SK-N-SH treated with all-trans-retinoic acid at 6 μM for 48 hours (cell line): ENCODE measurements at places on chromosomes 7 and 10.

GRCh38 chr7:70500261-70500660 lies 631.7 kb upstream of the GALNT17 start:
- no peak for ATAC-seq

GRCh38 chr7:2530071-2530987 lies 10.8 kb downstream of the LFNG start:
- peak; percentile 1; the same call in 2 of the 3 replicates for ATAC-seq

DNA sequence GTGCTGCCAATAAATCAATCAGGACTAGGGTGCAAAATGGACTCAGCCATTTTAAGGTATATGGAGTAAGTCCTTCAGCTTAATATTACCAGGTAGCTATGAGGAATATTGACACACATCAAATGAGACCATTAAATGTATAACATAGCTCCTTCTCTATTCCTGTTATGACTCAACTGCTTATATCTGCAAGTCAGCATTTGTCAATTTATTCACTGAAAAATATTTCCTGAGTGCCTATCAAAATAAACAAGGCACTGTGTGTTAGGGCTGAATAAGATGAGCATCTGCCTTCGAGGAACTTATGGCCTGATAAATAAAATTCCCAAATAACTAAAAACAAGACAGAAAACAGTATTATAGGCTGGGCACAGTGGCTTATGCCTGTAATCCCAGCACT lies 113.8 kb downstream of the CDK6 start:
- no peak for ATAC-seq

DNA sequence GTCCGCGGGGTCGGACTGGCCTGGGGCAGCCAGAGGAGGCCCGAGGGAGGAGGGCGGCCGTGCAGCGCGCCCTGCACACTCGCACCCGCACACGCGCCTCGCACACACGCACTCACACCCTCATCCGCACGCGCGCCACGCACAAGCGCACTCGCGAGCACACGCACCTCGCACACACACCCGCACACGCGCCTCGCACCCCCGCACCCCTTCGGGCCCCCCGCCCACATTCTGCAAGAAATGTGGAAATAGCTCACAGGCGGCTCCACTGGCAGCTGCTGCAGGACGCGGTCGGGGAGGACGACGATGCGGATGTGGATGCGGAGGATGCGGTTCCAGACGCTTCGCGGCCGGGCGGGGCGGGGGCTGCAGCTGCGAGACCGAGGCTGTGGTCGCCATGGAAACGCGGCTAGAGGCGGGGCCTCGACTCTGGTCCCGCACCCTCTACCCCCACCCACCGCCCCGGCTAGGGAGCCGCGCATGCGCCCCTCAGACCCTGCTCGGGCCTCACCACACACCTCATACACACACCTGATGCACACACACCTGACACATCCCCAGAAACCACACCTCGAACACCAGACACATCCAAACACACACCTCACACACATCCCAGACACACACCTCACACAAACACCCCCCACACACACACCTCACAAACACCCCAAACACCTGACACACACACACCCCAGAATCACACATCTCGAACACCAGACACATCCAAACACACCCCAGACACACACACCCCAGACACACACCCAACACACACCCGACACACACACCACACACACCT lies at the start of gene CALY:
Gene CALY (minus strand): TSS at position 320 of the 793 bp plus-strand sequence. CDS start 7,907 bp downstream, outside the sequence.
- 0 out of 3 replicates have a peak, but pooled peaks have one; percentile 11 for ATAC-seq

DNA sequence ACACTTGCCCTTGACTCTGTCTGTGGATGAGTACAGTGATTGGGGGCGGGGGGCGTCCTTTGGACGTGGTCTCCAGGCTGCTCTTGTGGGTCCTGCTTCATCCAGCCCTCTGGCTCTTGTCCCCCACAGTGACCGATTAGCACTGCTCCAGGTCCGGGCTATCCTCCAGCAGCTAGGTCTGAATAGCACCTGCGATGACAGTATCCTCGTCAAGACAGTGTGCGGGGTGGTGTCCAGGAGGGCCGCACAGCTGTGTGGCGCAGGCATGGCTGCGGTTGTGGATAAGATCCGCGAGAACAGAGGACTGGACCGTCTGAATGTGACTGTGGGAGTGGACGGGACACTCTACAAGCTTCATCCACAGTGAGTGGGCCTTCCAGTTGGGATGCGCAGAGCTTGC lies 18.3 kb downstream of the TACR2 start:
- peak; percentile 52; the same call in 2 of the 3 replicates for ATAC-seq

DNA sequence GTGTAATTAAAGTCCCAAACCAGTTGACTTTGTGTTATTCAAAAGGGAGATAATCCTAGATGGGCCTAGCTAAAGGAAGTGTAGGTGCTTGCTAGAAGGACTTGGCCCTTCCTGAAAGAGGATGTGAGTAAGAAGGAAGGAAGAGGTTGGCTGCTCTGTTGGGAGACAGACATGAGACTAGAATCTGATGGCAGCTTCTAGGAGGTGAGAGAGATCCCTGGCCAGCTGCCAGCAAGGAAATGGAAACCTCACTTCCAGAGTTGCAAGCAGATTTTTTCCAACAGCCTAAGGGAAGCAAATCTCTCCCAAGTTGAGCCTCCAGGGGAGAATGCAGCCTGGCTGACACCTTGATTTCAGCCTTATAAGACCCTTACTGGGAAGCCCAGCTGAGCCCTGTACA lies 368.4 kb upstream of the ZMIZ1 start:
- peak; percentile 40 for ATAC-seq

- ATAC-seq, result no peak
These were observed 1.5 kb upstream of the DLX5 start for GRCh38 chr7:97025983-97026714.

- ATAC-seq, result peak; percentile 81
These were observed 46.9 kb upstream of the SEPTIN7 start for GRCh38 chr7:35753761-35754603.

DNA sequence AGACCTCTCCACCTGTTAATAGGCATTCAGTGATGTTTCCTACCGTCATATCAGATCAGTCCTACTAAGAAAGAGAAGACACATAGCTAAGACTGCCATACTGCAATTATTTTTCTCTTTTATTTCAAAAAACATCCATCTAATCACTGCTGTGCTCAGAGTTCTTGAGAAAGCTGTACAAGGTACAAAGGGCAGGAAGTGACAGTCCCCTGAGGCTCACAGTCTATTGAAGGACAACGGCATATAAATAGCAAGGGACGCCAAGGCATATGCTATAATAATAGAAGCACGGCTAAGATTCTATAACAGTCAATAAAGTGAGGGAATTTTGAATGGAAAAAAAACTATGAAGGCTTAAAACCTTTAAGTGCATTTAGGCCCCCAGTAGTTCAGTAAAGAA lies 415.3 kb upstream of the NRP1 start:
- no peak for ATAC-seq

DNA sequence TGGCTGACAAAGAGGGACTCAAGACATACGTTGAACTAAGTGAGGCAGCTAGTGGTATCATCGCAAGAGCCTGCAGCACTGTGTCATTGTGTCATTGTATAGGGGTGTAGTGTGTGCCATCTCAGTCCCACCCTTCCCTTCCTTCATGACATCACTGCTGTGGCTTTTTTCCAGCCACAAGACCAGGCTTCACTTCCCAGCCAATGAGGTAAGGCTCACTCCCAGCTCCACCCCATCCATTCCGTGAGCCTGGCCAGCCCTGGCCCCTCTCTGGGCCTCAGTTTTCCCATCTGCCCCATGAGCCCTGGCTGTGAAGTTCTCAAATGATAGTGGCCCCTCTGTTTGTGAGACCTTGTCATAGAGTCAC lies 134.3 kb upstream of the ZMIZ1 start:
- no peak for ATAC-seq

DNA sequence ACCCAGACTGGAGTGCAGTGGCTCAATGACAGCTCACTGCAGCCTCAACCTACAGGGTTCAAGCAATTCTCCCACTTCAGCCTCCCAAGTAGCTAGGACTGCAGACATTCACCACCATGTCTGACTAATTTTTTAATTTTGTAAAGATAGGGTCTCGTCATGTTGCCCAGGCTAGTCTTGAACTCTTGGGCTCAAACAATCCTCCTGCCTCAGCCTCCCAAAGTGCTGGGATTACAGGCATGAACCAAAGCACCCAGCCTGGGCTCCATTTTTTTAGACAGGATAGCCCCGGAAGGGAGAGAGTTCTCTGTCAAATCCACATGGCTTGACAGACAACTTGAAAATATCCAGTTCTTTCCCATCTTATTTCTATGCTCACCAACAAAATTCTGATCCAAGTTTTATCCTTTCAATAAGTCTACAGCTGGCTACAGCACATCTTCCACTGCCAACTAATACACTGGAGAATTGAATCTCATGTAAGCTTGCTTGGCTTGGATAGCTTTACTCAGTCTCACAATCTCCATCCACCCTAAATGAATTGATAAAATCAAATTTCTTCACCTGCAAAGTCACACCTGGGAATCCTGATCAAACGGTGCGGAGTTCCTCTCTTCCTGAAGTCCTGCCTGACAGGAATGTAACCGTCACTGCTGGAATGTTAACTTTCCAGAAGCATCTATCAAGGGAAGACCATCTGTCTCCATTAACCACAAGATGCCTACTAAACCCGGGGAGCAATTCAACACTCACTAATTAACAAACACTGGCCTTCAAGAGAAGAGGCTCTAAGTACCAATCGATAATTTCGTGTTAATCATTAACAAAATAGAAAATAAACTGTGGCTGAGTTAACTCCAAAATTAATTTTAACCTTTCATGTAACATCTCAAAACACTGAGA lies 239.7 kb upstream of the MKLN1 start:
- ATAC-seq, result no peak
